CD8-positive, alpha-beta memory T cell (primary cell): ENCODE measurements at places on chromosomes 5 and 9.

- no peak for DNase-seq
Measured at GRCh38 chr9:90442723-90443122, 199.9 kb downstream of the DIRAS2 start.

- DNase-seq: no peak
Measured at GRCh38 chr5:83179966-83180365, 102.6 kb downstream of the XRCC4 start.

DNA sequence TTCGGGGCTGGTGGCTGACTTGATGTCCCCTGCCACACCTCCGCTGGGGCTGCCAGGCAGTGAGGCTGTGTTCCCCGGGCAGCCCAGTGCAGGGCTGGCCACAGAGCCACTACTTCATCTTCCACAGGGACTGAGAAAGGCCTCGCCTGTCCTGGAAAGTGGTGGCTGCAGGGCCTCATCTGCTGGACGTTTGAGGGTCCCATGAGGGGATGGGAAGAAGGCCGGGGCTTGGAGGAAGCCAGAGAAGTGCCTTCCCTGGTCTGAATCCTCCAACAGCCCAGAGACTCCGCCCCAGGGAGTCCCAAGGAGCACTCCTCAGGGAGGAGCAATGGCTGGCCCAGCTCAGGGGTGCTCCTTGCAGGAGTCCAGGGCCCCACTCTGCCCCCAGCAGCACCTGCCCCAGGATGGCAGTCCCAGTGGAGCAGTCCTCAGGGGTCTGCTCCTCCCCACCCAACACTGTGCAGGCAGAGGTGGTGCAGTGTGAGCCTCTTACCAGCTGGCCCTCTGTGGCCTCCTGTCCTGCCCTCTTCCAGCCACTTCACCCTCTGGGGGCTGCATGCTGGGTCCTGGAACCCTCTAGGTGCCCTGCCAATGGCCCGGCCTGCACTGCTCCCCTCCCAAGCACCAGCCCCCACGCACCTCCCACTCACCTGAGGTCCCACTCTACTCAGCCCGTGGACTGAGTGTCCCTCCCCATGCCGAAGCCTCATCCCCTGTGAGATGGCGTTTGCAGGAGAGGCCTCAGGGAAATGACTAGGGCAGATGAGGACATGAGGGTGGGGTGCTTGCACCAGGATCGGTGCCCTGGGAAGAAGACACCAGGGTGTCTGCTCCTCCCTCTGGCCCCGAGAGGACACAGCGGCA, 47.3 kb upstream of the COL5A1 start:
- DNase-seq: no peak

- no peak for DNase-seq
Measured at GRCh38 chr5:146633323-146633764, 117.4 kb upstream of the GPR151 start.

DNA sequence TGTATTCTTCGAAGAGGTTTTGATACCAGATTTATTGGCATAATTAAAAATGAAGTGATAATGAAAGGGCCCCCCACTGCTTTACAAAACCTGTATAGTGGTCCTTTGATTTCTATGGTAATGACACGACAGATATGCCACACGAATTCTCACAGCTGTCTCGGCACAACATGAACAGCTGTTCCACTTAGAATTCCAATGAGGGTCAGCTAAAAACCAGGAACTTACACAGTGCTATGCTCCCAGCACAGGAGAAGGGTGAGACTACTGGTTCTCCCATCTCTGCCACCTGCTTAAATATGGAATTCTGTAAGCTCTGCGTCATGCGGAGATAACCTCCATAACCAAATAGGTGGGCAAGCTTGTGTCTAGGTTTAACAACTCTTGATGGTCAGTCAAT, 183.0 kb upstream of the EFNA5 start:
- DNase-seq: no peak

- no peak for DNase-seq
Measured at GRCh38 chr5:37187465-37187977, 61.7 kb downstream of the CPLANE1 start.

- no peak for DNase-seq
Measured at GRCh38 chr5:142753116-142753631, 17.0 kb upstream of the ARHGAP26 start.

GRCh38 chr5:173953528-173954090, 35.4 kb upstream of the C5orf47 start:
- no peak for DNase-seq

GRCh38 chr5:104793031-104793754, 1230.6 kb upstream of the NUDT12 start:
- no peak for DNase-seq

DNA sequence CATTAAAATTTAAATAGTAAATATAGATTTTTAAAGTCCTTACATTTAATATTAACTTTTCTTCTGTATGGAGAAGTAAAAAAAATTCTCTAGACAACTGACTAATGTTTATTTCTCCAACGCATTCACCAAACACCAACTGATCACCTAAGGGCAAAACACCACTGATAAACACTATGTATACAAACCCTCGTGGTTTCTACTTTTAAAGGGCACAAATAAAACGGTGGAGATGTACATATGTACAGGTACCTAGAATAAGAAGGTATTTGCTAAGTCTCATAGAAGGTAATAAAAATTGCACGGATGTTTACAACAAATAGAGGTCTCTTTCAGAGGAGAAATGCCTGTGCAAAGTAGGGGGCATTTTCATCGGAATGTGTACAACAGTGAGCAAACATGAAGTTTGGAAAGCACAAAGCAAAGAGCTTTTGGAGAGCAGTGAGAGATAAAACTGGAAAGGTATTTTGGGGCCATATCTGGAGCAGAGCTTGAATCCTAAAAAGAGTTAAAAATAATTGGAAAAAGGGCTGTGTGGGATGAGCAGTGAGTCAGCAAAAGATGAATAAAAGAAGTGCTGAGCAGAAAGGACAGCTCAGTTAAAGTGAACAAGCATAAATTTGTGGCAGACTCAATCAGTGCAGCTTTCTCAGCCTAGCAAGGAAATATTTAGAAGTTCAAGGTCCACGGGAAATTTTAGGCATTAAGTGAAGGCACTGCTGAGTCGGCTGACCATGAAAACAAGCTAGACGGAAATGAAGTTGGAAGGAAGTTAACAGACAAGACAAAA, 160.0 kb downstream of the TMEM161B start:
- no peak for DNase-seq

GRCh38 chr9:127143920-127144465, 21.6 kb upstream of the ANGPTL2 start:
- DNase-seq: no peak

GRCh38 chr9:85522459-85523092, 219.2 kb downstream of the AGTPBP1 start:
- DNase-seq: no peak

DNA sequence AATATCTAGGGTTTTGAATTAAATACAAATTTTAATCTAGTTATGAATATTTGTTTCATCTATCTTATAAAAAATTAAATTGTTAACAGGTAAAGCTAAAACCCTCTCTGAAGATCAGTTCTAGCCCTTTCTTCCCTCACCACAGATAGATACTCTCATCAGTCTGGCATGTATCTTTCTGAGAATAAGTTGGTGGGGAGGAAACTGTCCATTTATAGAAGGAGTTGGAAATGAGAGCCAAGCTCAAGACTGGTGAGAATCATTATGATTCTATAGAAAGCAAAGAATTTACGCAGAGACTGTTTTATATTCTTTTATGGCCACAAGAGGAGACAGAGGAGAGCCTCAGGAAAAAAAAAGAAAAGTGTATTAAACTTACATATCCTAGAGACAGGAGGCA, 59.0 kb downstream of the STARD4 start:
- DNase-seq: no peak

- DNase-seq: no peak
Measured at GRCh38 chr9:32351845-32352244, 32.6 kb upstream of the ACO1 start.

- no peak for DNase-seq
Measured at GRCh38 chr5:62342476-62342837, 36.5 kb downstream of the KIF2A start.

DNA sequence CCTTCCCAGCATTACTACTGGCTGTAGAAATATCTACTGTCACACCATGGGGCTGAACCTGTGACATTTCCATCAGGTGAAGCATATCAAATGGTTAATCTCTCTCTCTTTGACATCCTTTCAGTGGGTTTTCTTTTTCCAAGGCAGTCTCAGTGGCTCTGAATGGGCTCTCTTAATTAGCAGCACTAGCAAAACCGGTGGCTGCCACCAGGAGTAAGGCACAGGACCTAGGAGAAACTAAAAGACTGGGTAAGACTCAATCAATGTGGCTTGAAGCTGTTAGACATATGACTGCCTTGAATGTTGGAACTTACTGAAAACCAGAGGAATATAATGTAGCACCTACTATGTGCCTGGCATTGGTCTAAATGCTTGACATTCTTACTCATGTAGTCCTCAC, 445.0 kb upstream of the KIF2A start:
- DNase-seq: no peak

DNA sequence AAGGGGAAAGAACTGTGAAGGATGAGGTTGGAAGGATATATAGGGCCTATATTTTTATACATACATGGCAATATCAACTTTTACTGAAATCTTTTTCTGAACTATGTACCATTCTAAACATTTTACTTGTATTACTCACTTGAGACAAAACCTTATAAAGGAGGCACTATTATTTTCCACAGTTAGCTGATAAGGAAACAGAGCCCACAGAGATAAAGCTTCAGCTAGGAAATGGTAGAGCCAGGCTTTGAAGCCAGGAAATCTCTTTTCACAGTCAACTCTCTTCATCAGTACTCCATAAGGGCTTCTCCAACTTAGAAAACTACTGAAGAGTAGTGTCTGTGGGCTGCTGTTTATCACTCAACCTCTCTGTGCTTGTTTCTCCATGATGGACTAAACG, 613.7 kb downstream of the PRELID2 start:
- no peak for DNase-seq

DNA sequence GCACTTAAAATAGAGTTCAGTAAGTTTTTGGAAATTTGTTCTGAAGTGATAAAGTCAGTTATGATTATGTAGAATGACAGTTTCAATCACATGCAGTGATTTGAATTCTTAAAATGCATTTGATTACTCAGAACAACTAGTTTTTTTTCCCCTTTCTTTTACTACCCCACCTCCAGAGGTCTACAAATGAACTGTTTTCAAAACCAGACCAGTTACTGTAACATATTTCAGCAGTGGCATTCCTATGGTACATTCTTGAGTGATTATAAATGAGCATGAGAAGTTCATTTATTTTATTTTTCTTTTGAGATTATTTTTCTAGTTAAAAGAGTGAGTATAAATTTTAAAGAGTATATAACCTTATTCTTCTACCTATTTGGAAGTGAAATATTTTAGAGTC, 71.6 kb downstream of the NNT start:
- DNase-seq: no peak

- no peak for DNase-seq
Measured at GRCh38 chr5:2282893-2283292, 400.2 kb upstream of the IRX4 start.

GRCh38 chr5:56480078-56480704, 247.1 kb upstream of the ANKRD55 start:
- no peak for DNase-seq

DNA sequence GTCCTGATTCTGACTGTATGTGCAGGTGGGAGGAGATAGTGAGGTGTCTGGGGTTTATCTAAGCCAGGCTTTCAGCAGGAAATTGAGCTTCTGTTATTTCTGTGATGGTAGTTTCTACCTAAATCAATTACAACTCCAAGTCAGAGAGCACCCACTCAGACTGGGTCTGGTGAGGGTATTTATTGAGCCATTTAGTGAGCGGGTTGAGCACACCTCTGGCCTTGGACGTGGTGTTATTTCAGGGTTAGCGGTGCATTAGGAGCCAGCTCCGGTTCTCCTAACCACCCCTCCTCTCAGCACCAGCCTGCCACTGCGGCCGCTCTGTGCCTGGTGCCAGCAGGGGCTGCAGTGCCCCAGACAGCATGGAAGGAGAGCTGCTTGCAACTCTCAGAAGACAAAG, 238.9 kb downstream of the CACNA1B start:
- no peak for DNase-seq

DNA sequence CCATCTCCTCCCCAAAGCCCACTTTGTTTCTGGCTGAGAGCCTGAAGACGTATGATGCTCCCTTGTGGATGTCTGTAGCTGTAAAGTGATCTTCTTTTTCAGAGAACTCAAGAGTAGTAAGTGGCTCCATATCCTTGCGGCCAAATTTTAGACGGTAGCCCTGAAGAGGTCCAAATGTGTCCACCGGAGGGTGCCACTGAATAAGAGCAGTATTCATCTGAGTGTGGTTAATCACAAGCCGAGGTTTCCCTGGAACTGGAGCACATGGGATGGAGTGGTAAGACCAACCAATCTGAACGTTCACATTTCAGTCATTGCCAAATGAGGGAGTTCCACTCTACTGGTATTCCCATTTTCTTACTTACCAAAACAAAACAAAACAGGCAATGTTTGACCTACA, 686.5 kb upstream of the DMAC1 start:
- DNase-seq: no peak

DNA sequence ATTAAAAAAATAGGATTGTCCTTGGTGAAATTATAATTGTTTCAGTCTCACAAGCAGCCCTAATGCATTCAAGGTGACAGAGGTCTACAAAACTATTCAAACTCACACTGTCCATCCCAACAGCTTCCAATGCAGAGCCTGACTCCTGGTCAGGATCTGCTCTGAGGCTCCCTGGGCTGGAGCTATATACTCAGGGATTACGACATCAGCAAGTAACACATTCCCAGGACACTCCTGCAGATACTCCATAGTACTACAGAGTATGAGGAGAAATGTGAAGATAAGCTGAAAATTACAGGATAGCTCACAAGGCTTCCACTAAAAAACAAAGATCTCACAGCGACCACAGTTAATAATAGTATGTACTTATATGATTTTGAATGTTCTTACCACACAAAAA, 130.1 kb downstream of the AUH start:
- DNase-seq: no peak

DNA sequence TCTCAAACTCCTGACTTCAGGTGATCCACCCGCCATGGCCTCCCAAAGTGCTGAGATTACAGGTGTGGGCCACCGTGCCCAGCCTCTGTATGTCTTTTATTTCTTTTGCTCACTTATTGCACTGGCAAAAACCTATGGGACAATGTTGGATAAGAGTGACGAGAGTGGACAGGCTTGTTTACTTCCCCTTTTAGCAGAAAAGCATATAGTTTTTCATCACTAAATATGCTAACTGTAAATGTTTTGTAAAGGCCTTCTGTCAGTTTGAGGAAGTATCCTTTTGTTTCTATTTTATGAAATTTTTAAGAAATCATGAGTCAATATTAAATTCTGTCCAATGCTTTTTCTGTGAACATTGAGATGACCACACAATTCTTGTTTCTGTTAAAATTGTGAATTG, 103.3 kb downstream of the AUH start:
- DNase-seq: no peak

- no peak for DNase-seq
Measured at GRCh38 chr5:65103756-65104440, 335.2 kb downstream of the CWC27 start.

DNA sequence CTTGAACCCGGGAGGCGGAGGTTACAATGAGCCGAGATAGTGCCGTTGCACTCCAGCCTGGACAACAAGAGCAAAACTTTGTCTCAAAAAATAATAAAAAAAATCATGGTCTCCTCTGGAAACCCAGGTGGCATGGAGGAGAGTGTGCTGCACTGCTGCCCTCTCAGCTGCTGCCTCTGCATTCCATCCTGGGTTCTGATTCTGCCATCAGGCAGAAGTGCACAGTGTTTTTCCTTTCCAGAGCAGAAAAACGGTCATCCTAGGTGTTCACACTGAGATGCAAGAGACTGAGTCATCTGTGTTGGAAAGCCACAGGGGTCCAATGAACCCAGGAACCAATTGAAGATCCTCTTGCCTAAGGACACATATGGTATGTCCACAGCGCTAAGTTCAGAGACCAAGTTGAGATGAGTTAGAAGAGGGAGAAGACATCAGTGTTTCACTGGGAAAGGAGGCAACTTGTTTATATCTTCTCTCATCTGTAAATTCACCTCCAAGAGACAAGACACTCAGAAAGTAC, 88.8 kb upstream of the DMRT1 start:
- DNase-seq: no peak
